ENCODE measurements at places on chromosomes 12 and 14.

GRCh38 chr14:101622251-101623076 lies 61.2 kb downstream of the DIO3 start:
- no peak for DNase-seq

DNA sequence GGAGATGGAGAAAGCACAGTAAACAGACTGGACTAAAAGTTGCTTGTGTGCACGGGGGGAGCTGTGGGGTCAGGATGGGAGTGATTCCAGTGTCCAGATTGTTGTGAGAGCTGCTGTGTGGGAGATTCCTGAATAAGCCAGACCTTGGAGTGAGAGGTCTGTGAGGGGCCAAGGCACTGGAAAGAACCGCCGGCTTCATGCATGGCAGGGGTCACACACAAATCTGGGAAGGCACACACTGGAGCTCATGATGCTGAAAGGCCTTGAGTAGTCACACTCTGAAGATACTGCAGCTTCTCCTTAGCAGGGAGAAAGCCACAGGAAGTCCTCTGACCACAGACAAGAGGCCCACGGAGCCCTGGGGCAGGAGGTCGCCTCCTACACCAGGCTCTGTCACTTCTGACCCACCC lies 23.1 kb downstream of the ADCY6 start:
- no peak for DNase-seq

- DNase-seq = no peak
Measured at GRCh38 chr12:90029317-90029716, 320.7 kb upstream of the ATP2B1 start.

DNA sequence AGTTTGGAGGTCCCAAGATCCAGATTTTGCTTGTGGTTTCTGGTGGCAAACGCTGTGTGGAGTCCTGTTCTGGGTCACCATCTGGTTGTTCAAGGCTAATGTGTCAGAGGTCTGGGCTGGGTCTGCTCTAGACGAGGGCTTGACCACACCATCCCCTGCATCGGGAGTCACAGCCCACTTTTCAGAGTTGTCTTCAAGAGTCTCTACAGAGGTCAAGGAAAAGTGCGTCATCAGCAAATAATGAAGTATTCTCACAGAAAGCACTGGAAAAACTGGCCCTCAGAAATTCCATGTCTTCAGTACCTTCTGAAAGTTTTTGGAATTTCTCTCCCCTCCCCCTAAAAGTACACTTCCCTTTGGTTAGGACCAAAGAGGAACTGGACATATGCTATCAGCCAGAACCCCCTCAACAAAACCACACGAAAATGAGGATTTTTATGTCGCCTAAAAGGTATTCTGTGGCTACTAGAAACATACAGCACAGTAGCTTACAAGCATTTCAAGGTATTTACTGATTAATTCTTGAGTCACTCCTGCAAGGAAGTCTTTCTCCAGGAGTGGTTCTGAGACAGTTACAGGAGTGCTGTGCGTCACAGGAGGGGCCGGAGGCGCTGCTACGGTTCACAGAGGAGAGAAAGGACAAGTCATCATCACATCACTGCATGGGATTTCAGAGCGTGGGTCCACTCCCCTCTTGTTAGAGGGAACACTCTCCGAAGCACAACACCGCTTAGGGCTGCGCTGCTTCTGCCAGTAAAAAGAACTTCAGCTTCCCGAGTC lies 35.4 kb downstream of the RAD52 start:
- no peak for DNase-seq

GRCh38 chr12:9947674-9948073 lies 15.5 kb upstream of the CLEC2A start:
- DNase-seq = no peak

GRCh38 chr12:15525441-15525840 lies 203.1 kb downstream of the PTPRO start:
- no peak for DNase-seq

GRCh38 chr12:54371328-54372112 lies 7.2 kb upstream of the GPR84 start:
- no peak for DNase-seq

Data from T-helper 22 cell (primary cell).